Renal cortical epithelial cell (primary cell): ENCODE measurements at places on chromosomes 1 and 21.
A peak's percentile ranks its signal among the peaks of the same experiment; 100 is the strongest.

DNA sequence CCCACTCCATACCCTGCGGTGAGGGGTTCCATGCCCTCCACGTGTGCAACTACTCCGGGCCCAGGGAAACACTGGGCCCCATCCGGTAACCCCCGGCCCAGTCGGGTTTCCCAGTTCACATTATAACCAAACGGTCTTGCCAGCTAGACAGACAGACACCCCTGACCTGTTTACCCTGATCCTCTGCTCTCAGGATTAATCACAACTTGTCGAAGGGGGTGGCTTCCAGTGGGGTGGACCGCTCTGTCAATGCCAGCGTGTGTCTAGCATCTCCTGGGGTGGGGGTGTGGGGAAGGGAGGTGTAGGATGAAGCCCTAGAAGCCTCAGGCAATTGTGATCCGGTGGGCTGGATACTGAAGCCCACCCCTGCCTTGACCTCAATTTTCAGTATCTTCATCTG is 4.6 kb upstream of the OLIG2 start:
- no peak for DNase-seq

GRCh38 chr21:36021251-36021837 is 39.0 kb downstream of the SETD4 start:
- DNase-seq, result no peak

DNA sequence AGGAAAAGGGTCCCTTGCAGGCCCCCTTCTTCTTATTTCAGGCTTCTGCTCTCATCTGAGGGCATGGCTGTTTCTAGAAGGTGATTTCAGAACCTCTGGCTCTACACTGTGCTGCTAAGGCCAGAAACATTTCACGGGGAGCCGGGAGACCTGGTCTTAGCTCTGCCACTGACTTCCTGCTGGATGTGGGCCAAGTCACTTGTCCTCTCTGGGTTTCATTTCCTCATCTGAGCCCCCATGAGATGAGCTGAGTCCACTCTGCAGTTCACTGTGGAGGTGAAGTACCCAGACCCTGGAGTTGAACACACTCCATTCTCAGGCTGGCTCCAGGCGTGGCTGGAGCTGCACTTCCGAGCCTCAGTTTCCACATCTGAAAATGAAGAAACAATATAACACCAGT is 2.1 kb downstream of the PADI1 start:
- peak; percentile 53 for DNase-seq

- no peak for DNase-seq
These were observed 336.0 kb downstream of the DISC1 start for GRCh38 chr1:231962636-231963035.

GRCh38 chr1:22347854-22348760 is 103.5 kb upstream of the ZBTB40 start:
- DNase-seq, result no peak

DNA sequence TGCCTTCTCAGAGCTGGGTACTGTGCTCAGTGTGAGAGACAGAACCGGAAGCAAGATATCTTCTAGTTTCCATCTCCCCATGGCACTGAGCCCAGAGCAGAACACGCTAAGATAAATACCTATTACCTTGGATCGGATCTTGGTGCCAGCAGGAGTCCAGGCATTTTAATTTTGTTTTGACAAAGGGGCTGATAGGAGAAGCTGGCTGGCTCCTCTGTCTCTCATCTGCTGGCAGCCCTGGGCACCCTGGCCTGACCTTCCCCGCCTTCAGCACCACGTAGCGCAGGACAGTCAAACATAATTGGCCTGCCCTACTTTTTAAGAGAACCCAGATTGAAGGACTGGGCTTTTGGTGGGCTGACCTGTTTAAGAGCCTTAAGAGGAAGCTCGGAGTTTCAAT is 160.7 kb upstream of the KLHDC7A start:
- no peak for DNase-seq

GRCh38 chr21:36841866-36842265 is 124.6 kb downstream of the HLCS start:
- DNase-seq, result no peak

DNA sequence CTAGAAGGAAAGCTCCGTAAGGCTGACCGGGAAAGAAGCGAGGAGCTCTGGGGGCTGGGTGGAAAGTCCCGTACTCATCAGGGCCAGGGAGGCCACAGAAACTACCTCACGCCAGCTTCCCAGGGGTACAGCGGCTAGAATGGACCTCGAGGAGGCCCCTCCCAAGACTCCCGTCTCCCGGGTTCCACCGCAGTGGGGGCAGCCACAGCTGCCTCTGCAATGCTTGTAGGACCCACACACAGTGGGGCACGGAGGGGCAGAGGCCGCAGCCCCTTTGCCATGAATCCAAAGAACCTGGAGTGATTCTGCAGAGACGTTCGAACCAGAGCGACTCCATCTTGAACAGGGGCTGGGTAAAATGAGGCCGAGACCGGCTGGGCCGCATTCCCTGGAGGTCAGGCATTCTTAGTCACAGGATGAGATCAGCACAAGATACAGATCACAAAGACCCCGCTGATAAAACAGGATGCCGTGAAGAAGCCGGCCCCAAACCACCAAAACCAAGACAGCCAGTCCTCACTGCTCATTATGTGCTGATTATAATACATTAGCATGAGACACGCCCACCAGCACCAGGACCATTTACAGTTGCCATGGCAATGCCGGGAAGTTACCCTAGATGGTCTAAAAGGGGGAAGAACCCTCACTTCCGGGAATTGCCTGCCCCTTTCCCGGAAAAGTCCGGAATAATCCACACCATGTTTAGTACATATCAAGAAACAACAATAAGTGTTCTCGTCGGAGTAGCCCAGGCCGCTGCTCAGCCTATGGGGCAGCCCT is 1.6 kb upstream of the ANKRD65 start:
- DNase-seq, result no peak

DNA sequence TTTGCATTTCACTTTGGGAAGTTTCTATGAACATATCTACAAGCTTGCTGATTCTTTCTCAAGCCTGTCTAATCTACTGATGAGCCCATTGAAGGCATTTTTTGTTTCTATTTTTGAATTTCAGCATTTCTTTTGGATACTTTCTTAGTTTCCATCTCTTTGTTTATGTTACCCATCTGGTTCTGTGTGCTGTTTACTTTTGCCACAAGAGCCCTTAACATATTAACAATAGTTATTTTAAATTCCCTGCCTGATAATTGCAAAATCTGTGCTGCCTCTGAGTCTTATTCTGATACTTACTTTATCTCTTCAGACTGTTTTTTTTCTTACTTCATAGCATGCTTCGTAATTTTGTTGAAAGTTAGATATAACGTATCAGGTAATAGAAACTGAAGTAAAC is 75.8 kb upstream of the ZRANB2 start:
- no peak for DNase-seq

- DNase-seq, result no peak
These were observed 228.2 kb upstream of the IRF2BP2 start for GRCh38 chr1:234838182-234838581.

DNA sequence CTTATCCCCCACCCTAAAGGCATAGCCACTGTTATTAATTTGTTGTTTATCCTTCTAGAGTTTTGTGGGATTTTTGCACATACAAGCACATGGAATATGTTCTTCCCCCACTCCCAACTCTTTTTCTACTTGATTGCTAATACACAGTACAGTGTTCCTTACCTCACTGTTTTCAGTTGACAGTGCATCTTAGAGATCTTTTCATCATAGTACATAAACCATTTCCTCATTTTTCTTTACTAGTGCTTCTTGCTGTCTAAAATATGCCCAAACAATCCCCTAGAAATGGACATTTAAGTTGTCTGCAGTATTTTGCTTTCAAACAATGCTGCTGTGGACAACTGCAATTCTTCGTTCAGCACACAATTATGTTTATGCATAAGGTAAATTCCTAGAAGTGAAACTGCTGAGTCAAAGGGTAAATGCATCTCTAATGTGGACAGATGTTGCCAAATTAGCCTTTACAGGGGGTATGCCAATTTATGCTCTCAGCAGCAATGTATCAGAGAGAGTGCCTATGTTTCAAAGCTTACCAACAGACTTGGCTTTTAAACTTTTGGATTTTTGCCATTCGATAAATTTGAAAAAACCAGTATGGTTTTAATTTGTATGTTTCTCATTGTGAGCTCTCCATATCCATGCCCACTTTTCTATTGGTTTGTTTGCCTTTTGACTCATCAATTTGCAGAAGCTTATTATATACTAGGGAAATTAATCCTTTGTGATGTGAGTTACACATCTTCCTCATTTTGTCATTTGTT is 132.6 kb downstream of the MRPS6 start:
- peak; percentile 9 for DNase-seq

- DNase-seq, result peak; percentile 68
These were observed 36.5 kb downstream of the FHAD1 start for GRCh38 chr1:15283526-15283925.

GRCh38 chr1:64186138-64186897 is 17.1 kb upstream of the UBE2U start:
- peak; percentile 95 for DNase-seq

DNA sequence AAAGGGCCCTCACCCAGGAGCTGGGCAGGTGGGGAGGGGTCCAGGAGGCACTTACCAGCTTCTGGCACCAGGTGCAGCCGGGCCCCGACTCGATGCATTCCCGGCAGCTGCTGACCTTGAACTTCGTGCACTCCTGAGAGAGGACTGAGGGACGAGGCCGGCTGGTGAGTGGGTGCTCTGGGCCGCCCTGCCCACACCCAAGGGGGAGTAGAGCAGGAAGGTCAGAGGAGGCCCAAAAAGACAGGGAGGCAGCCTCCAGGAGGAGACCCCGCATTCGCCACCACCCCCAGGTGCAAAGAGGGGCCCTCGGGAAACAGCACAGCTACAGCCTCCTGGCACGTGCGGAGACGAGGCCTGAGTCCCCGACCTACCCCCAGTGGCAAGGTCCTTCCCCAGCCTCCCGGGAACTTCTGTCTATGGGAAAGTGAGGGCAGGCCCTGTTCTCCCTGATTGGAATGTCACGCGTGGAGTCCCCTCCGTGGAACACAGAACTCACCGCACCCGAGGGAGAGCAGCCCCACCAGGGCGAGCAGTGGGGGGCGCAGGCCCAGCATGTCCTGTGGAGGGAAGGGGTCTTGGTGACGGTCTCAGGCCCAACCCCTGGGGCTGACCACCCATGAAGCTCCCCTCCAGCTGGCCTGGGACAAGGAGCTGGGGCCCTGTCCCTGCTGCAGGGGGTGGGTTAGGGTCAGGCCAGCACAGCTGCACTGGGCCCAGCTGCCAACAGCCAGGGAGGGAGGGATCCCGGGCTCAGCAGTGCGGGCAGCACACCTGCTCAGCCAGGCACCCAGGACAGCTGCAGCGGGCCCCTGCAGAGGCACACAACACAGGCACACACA is 10.3 kb downstream of the ITGB2 start:
- DNase-seq, result no peak

DNA sequence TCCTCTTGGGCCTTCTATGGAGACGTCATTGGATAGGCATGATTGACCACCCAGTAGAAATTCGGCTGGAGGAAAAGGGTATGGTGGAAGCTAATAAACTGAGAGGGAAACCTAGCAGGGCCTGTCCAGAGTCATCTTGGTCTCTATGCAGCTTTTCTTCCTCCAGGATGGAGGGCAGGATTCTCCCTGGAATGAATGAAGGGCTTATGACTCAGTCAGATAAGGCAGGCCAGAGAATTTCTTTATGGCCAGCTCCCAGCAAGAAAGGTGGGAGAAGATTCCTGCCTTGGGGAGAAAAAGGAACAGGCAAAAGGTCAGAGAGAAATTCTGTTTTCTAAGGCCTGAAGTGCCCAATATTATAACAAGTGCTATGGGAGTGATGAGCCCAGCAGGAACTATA is 17.1 kb downstream of the FBLIM1 start:
- DNase-seq, result no peak

DNA sequence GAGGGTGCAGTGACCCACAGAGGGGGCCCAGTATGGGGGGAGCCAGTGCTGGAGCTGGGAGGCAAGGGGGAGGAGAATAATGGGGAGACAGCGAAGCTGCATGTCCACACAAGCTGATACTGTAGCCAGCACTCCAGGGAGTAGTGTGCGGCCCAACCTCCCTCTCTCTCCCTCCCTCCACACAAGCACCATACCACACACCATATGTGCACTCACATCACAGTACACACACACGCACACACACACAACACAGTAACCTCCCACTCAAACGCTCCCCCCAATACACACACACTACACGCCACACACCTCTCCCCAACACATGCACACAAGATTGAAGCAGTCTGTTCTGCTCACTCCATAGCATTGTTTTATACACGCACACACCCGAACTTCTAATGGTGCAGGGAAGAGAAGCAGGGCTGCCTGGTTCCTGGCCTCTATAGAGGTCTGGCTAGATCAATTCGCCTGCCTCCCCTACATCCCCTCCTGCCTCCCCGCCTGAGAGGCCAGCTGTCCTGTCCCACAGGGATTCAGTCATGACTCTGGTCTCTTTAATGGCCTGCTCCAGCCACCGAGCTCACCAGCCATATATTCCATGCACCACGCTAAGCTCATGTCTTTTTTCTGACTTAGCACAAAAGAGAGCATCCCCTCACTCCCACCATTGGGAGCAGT is 3.8 kb downstream of the NCDN start:
- no peak for DNase-seq

DNA sequence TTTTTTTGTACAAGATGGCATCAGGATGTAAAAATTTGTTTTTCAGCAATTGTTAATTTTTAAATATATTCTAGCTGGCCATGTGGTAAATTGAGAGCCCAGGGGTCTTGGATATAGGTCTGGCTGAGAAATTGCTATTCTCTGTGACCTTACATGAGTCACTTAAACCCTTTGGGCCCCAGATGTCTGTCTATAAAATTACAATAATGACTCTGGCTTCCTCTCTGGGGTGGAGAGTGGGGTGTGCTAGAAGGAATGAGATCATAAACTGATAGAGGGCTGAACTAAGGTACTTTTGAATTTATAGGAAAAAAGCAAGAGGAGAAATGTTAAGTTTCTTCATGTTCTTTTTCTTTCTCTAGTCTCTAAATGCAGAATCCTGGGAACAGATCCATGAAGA is 12.4 kb upstream of the TCHH start:
- no peak for DNase-seq

DNA sequence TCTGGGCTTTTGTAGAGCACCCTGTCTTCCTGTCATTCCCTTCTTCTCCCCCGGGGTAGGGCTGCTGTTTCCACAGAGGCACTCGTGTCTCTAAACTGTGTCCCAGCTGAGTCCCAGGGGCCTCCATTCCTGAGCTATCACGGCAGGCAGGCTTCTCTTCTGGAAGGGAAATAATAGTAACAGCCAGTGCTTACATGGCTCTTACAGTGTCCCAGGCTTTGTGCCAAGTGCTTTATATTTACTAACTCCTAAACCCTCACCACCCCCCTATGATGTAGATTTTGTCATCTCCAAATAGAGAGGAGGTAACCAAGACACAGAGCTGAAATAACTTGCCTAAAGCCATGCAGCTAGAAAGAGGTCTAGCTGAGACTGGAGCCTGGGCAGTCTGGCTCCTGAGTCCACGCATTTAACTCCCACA is 1.4 kb upstream of the CELF3 start:
- DNase-seq, result peak; percentile 41

GRCh38 chr1:41507110-41507720 is 22.7 kb upstream of the EDN2 start:
- DNase-seq, result no peak

- no peak for DNase-seq
These were observed 54.2 kb downstream of the ERI3 start for GRCh38 chr1:44300852-44301251.

GRCh38 chr1:6962996-6963911 is 178.0 kb downstream of the CAMTA1 start:
- DNase-seq, result peak; percentile 28

GRCh38 chr1:57616921-57617320 is 193.1 kb upstream of the DAB1 start:
- DNase-seq, result no peak
